ENCODE measurements at places on chromosomes 16 and 17.

GRCh38 chr16:15858921-15859668 lies 2.3 kb upstream of the MYH11 start:
- no peak for DNase-seq

- no peak for DNase-seq
Observed at GRCh38 chr16:83011939-83012338, 385.2 kb downstream of the CDH13 start.

DNA sequence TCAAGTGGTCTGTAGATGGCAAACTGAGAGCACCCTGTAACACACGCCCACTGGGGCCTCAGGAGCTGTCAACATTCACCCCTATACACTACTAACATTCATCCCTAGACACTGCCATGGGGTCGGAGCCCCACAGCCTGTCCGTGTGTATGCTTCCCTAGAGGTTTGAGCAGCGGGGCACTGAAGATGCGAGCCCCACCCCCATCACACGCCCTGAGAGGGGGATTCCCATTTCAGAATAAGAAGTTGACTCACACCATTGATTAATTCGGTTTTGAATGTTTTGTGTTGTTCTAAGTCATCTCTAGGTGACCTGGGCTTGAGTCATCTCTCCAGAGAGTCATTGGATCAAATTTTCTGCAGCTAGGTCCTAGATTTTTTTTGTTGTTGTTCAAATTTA lies 37.3 kb upstream of the MMD start:
- DNase-seq = no peak

DNA sequence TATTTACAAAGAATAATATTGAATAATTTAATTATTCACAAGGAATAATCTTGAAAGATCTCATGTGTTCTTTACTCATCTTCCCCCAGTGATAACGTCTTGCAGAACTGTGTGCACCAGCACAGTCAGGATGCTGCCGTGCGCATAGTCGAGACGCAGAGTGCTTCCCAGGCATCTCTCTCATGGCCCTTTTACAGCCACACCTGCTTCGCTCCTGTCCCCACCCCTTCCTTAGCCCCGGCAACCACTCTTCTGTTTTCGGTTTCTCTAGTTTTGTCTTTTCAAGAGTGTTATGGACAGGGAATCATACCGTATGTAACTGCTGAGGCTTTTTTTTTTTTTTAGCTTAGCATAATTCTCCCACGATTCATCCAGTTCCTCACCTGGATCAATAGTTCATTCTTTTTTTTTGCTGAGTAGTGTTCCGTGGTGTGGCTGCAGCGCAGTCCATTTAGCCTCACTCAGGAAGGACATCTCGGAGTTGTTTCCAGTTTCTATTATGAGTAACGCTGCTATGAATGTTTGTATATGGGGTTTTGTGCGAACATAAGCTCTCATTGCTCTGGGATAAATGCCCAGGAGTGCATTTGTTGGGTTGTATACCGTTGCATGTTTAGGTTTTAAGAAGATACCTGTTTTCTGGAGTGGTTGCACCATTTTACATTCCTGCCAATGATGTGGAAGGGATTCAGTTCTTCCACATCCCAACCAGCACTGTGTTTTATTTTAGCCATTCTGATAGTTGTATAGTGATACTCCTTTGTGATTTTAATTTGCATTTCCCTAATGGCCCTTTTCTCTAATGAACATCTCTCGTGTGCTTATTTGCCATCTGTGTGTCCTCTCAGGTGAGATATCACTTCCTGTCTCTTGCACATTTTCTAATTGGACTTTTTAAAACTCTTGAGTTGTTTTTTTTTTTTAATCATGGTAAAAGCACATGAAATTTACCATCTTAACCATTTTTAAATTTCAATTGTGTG lies 47.6 kb downstream of the SEC14L1 start:
- no peak for DNase-seq

DNA sequence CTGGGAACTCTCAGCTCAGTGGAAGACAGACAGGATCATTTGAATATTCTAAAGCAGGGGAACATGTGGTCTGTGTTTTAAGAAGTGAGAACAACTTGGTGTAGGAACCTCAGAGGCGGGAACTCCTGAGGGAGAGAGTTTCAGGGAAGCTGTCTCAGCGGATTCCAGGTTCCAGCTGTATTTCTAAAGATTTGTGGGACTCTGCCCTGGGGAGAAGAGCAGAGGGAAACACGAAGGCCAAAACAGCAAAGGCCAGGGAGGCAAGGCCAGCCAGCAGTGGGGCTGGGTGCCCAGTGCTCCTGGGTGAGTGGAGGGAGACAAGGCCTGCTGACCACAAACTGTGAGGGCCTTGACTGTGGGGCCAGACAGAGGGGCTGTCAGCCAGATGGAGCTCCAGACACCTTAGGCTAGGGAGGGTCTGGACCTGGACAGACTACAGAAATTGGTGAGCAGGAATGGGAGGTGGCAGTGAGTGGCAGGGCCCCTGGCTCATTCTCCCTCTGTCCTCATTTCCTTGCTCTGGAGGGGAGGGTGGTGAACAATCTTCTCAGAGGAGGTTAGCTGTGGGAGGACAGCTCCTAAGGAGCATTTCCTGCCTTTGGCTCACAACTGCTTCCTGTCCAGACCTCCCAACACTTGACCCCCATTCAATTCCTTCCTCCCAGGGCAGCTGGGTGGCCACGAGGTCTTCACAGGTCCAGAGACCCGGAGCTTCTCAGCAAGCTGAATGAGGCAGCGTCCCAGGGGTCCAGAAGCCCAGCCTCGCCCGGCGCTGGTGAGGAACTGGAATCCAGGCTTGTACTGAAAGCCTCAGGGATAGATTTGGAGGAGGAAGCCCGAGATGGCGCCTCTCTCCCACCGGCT lies 21.0 kb upstream of the FZD2 start:
- no peak for DNase-seq

GRCh38 chr16:85611444-85612190 lies 1.5 kb upstream of the GSE1 start:
- DNase-seq = peak; percentile 20

GRCh38 chr17:72592242-72592966 lies 471.6 kb downstream of the SOX9 start:
- peak; percentile 3 for DNase-seq

DNA sequence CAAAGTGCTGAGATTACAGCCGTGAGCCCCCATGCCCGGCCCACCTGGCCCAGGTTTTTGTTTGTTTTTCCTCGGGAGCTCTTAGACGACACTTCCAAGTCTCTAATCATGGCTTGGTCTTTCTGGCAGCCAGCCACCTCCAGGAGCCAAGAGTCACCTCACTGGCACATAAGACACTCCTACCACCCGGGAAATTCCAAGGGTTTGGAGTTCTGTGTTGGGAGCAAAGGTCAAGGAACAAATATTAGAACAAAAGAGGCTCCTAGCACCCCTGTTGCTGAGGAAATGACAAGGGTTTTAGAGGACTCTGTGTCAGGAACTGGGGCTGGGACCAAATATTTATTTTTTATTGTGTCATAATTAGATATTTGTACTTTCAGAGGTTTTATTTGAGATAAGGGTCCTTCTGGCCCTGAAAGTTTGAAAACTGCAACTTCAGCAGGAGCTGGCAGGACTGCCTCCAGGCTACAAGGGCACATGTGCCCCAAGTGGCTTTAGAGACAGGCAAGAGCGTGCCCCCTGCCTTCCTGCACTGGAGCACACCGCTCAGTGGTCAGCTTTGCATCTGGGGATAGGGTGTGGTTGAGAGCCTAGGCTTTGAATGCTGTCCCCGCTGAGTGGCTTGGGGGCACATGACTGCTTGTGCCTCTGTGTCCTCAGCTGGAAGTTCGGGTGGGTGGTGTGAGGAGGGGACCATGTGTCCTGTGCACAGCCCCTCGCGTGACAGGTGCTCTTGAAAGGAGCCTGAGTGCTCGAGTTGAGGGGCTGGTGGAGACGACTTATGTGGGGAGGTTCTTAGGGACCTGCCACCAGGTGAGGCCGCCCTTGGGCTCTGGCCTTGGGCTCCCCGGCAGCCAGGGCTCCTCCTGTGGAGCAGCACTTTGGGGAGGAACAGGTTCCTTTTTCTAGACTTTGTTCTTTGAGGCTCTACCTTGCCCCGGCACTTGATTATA lies 29.7 kb downstream of the MGRN1 start:
- DNase-seq = no peak

DNA sequence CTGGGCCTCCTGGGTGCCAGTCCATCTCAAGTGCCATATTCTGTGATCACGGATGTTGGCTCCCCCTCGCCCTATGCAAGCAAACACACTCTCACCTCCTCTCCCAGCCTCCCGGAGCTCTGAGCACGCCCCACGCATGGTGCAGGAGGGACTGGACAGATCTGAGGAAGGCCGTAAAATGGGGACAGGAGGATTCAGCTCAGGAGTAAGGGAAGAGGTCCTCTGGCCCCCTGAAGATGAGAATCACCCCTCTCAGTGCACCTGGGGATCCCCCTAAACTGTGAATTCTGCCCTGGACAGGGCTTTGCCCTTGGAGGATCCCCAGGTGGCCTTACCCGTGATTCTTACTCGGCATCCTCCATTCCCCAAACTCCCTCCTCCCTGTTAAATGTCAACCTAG lies 15.6 kb downstream of the TMEM186 start:
- DNase-seq = no peak

DNA sequence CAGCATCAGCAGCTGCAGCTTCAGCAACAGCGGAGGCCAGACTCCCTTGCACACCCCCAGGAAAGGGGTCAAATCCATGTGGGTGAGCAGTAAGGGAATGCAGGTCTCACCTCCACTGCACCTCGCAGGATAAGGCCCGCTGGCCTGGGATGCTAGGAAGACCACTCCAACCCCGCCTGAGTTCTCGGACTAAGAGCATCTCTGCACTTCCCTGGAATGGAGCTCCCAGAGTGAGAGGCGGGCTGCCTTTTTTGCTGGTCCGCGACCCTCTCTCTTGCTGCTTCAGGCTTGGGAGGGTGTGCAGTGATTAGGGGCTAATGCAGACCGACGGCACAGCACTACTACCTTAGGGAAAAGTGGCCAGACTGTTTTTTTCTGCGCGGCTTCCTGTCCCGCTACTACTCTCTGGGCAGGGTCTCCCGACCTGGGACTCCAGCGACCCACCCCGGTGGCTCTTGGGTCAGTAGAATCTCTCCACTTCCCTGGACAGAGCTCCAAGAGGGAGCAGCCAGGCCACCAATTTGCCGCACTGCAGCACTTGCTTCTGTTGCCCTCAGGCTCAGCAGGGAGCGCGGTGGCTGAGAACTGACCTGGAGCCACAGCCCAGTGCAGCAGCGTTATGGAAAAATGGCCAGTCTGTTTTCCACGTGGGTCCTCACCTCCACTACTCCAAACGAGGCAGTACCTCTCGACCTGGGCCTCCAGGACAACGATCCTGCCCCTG lies 480.4 kb downstream of the CDH8 start:
- DNase-seq = no peak
